ENCODE measurements at places on chromosomes 3 and 15. TPM values are rescaled to one million over a fixed set of nuclear protein-coding genes. Genes with fewer than 3 reads are reported as not detected.

The CALML4 gene
- 15.8 TPM for total RNA-seq

- no peak overlapping the region for H3K27ac ChIP-seq
- no peaks in the 10 kb centered on the region for H3K27me3 ChIP-seq
- DNase-seq: no peak
Measured at GRCh38 chr3:172698631-172699030, 12.2 kb downstream of the NCEH1 start.

The NT5DC2 gene
- total RNA-seq: 287 TPM

DNA sequence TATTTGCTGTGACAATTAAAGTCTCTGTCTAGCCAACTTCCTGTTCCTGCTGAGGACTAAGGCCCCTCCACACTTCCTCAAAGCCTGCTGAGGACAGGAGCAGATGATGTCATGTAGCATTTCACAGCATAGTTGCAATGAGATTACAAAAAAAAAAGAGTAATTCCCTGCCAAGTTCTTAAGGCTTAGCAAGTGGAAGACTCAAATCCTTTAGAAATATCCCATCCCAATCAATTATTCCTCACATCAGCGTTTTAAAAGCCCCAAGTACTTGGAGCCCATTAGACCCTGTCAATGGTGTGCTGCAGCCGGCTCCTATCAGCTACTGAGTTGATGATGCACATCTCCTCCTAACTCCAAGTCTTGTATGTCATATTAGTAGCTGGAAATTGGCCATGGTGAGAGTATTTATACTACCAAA, 51.7 kb downstream of the TRANK1 start:
- H3K27me3 ChIP-seq: no peaks in the 10 kb centered on the region
- peak; percentile 40 for DNase-seq
- H3K4me3 ChIP-seq: no peak overlapping the region

- H3K27me3 ChIP-seq: no peaks in the 10 kb centered on the region
- H3K4me3 ChIP-seq: no peak overlapping the region
- H3K4me1 ChIP-seq: no peaks in the 10 kb centered on the region
- H3K36me3 ChIP-seq: no peaks in the 10 kb centered on the region
- DNase-seq: no peak
- no peak overlapping the region for H3K27ac ChIP-seq
Measured at GRCh38 chr15:23401627-23402026, 45.4 kb downstream of the GOLGA6L2 start.

The CD200R1 gene
- total RNA-seq: 0.28 TPM

The KAT2B gene
- 4.4 TPM for total RNA-seq

GRCh38 chr3:100766069-100766468, 56.8 kb downstream of the TFG start:
- H3K4me1 ChIP-seq: peaks cover 16% of the 10 kb centered on the region
- H3K27ac ChIP-seq: no peak overlapping the region
- DNase-seq: no peak
- H3K27me3 ChIP-seq: no peaks in the 10 kb centered on the region

- no peak overlapping the region for H3K27ac ChIP-seq
- DNase-seq: no peak
- no peaks in the 10 kb centered on the region for H3K4me1 ChIP-seq
- H3K36me3 ChIP-seq: no peaks in the 10 kb centered on the region
Measured at GRCh38 chr3:17579289-17580031, 163.0 kb downstream of the TBC1D5 start.

The DNAJA4 gene
- 10.3 TPM for total RNA-seq

DNA sequence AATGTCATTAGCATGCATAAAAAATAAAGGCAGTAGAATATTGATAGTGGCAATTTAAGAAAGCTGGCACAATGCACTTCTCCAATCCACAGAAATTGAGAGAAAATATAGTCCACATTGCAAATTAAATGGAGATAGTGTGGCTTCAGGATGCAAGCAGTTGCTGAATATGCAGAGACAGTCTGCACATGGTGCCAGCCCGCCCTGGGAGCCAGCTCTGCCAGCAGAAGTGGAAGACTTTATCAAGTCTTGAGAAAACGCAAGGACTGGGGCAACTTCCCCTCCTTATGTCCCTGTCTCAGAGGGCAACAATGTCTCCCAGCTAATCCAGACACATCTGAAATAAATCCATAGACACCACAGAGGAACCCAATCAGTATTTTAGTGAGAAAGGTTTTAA, 57.2 kb downstream of the MB21D2 start:
- H3K27ac ChIP-seq: no peak overlapping the region
- no peaks in the 10 kb centered on the region for H3K36me3 ChIP-seq
- H3K4me3 ChIP-seq: no peak overlapping the region
- peaks cover 28% of the 10 kb centered on the region for H3K4me1 ChIP-seq
- no peak for DNase-seq

The COL8A1 gene
- total RNA-seq: 0.97 TPM

DNA sequence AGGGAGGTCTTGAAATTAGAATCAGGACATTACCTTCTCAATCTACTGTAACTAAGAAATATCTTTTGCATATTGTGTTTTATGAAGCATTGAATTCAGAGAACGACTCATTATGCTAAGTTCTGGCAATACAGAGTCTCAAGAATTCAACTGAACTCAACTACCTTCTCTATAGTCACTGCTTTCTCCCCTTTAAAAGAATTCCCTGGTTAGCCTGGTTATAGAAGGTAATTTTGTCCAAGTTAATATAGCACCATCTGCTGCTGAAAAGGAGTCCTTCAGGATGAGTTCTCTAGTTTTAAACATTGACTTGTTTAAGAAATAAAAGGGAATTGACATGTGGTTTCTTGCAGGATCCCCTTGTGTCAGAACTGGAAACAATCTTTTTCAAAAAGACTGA, 60.2 kb downstream of the IL16 start:
- H3K4me1 ChIP-seq: no peaks in the 10 kb centered on the region
- DNase-seq: peak; percentile 51
- H3K36me3 ChIP-seq: no peaks in the 10 kb centered on the region
- H3K27ac ChIP-seq: no peak overlapping the region
- no peaks in the 10 kb centered on the region for H3K27me3 ChIP-seq

GRCh38 chr15:71333839-71334238, 218.6 kb downstream of the THSD4 start:
- no peak for DNase-seq
- no peak overlapping the region for H3K4me3 ChIP-seq
- H3K27ac ChIP-seq: no peak overlapping the region
- peaks cover 19% of the 10 kb centered on the region for H3K4me1 ChIP-seq
- no peaks in the 10 kb centered on the region for H3K27me3 ChIP-seq
- no peaks in the 10 kb centered on the region for H3K36me3 ChIP-seq

The RTP1 gene
- total RNA-seq: 5.9 TPM

DNA sequence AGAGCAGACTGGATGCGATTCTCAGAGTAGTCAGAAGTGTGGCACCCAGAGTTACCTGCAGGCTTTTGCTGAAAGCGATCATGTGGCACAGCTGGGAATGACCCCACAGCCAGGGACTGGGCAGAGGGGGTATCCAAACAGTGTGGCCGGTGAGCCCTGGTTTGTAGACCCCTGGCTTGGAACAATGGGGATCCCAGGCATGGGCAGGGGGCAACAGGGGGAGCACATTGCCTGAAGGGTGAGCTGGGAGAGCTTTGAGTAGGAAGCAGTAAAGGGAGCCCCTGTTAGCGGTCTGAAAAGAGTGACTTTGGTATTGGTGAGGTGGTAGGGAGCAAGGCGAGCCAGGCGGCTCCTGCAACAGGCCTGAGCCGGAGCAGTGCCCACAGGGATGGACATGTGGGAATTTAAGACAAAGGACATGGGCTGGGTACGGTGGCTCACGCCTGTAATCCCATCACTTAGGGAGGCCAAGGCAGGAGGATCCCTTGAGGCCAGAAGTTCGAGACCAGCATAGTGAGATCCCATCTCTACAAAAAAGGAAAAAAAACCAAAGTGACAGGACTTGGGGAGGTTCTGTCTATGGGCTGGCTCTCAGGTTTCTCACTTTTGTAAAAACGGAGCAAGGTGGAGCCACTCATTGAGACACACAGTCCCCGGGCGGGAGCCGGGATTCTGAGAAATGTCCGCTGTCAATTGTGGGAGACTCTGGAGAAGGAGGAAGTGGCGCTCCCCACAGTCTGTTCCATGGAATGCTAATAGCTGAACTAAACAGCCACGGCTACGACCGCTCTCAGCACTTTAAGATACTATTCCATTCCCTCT, 223.8 kb upstream of the LYSMD4 start:
- no peaks in the 10 kb centered on the region for H3K27me3 ChIP-seq
- no peak for DNase-seq
- H3K36me3 ChIP-seq: no peaks in the 10 kb centered on the region

DNA sequence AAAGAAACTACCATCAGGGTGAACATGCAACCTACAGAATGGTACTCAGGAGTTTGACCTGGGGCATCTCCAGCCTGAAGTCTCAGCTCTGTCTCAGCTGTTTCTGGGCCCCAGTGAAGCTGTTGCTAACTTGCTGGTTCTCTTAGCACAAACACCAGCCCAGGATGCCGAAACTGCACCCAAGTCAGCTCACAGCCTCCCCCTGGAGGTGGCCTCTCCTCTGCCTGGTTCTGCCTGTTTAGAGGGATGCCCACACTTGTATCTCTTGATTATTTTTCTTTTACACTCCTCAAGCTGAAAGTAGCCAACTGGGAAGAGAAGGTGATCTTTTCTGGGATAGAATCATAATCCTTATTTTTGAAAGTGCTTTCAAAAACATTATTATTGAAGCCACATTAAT, 289.0 kb upstream of the RASGRP1 start:
- no peak overlapping the region for H3K27ac ChIP-seq
- H3K4me1 ChIP-seq: no peaks in the 10 kb centered on the region
- H3K27me3 ChIP-seq: no peaks in the 10 kb centered on the region
- peak; percentile 80 for DNase-seq
- no peak overlapping the region for H3K4me3 ChIP-seq
- H3K36me3 ChIP-seq: no peaks in the 10 kb centered on the region

The POTEB3 gene
- not detected for total RNA-seq

DNA sequence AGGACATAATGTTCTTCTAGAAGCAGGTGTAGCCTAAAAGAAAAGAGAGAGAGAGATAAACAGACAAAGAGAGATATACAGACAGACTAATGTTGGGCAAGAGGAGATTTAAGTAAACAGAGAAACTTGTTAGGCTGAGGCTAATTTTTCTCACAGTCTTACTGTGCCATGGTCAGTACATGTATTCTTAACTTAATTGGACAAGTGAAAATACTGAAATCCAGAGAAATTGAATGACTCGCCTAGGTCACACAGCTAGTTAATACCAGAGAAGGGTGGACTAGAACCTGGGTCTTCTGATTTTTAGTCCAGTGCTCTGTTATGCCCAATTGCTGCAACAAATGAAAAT, 6.7 kb upstream of the ZNF609 start:
- H3K36me3 ChIP-seq: no peaks in the 10 kb centered on the region
- no peak overlapping the region for H3K4me3 ChIP-seq
- DNase-seq: no peak
- H3K4me1 ChIP-seq: peaks cover 18% of the 10 kb centered on the region

The UBA7 gene
- total RNA-seq: 0.14 TPM

GRCh38 chr15:58701376-58701775, 48.1 kb downstream of the ADAM10 start:
- no peak overlapping the region for H3K4me3 ChIP-seq
- peaks cover 6% of the 10 kb centered on the region for H3K4me1 ChIP-seq
- no peaks in the 10 kb centered on the region for H3K36me3 ChIP-seq
- no peak overlapping the region for H3K27ac ChIP-seq
- DNase-seq: no peak

The GOLGA8R gene
- 0.17 TPM for total RNA-seq

Measured in GM23338 (cell line).